ENCODE measurements at places on chromosomes 11 and 22.

DNA sequence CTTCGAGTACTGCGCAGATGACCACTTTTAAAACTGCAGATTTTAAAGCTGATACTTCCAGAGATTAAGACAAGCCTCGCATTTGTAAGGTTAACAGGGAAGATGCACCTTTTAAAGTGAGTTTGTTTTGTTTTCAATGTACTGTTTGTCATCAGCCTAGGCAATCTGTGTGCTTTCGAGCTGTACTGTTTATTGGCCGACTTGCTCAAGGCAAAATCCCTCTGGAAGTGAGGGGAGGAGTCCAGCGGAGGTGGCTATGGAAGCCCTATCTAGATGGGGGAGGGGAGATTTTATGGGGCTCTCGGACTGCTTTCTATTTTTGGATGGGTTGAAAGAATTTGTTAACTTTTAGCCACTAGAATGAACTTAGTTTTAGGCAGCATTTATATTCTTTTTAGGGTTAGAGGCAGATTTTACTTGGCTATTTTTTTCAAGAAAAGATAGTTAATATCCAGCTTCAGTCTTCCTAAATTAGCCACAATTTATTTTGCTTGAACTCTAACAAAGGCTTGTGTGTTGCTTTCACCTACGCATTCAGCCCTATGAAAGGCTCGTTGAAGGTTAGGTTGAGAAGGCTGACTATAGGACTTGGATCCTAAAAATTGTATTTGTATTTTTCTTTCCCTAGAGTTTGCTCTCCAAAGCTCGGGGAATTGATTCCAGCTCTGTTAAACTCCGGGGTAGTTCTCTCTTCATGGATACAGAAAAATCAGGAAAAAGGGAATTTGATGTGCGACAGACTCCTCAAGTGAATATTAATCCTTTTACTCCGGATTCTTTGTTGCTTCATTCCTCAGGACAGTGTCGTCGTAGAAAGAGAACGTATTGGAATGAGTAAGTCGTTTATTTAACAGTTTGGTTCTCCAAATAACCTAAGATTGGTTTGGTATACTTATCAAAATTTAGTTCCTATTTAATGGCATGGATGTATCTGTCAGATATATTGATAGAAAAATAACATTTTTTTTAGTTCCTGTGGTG lies 2.1 kb downstream of the WEE1 start:
- peak; percentile 46 for DNase-seq

GRCh38 chr22:37999640-38000272 lies 15.4 kb upstream of the SOX10 start:
- DNase-seq, result no peak

DNA sequence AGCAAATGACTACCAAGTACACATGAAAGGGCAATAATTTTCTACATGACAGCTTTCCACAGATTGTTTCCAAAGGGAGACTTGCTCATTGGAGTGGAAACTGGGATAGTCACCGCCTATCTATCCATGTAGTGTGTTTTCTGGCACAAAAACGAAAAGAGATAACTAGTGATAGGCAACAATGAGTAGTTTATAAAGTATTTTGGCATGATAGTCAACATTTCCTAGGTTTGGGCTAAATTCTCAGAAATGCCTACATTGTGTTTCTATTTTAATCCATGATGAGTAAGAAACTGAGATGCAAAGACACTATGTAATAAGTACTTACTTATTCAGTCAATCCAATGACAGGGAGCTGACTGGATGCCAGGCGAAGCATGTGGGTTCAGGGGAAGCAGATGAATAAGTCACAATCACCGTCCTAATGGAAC lies 1129.1 kb downstream of the DLG2 start:
- no peak for DNase-seq

- DNase-seq, result no peak
Measured at GRCh38 chr11:65790104-65790901, 3.4 kb downstream of the OVOL1 start.

- peak; percentile 64 for DNase-seq
Measured at GRCh38 chr11:2474059-2474901, 29.5 kb downstream of the KCNQ1 start.
